Peyer's patch (tissue), 4 donors: ENCODE measurements at places on chromosomes 4 and X.

DNA sequence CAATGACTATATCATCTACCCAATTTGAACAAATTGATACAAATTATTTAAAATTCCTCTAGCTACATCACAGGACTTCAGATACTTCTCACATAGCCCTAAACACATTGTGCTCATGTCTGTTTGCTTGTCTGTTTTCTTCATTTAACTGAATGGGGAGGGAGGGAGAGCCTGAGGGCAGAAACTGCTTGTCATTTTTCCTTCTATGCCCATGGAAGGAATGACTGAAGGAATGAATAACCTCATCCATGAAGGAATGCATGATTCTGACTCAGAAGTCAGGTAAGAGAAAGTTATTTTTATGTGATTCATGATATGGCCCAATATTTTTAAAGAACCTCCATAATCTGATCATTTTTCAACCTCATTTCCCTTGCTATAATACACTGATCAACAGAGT lies 418.0 kb upstream of the PITX2 start:
- no peak for DNase-seq

- DNase-seq, result no peak
Observed at GRCh38 chrX:101385795-101386541, at the start of gene BTK. Gene BTK (minus strand): TSS chrX:101386191. CDS start chrX:101375284, 10,907 bp downstream.

DNA sequence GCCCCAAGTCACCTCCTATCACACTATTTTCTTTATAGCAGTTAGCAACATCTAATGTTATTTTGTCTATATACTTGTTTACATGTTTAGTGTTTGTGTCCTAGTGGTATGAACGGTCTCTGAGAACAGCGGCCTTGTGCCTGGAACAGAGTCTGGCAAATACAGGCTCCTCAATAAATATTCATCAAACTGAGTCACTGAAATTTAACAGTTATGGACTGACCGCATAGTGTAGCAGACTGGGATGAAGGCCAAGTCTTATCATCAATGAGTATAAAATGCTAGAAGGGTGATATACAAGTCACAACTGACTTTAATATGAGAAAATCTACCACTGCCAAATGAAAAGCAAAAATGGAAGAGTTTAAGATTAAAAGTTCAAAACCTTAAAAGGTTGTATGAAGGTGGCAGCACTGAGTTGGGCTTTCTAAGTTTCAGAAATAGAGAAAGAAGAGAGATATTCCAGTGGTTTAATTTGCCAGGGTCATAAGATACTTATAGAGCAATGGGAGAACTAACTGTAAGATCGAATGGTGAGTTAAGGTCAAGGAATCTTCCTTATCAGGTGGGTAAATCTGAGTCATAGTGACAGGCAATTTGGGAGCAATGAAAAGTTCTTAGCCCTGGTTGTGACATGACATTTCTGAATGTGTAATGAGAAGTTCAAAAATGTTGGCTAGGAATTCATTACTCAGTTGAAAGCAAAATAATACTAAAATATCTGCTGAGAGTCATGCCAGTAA lies 34.9 kb downstream of the ELOVL6 start:
- no peak for DNase-seq

DNA sequence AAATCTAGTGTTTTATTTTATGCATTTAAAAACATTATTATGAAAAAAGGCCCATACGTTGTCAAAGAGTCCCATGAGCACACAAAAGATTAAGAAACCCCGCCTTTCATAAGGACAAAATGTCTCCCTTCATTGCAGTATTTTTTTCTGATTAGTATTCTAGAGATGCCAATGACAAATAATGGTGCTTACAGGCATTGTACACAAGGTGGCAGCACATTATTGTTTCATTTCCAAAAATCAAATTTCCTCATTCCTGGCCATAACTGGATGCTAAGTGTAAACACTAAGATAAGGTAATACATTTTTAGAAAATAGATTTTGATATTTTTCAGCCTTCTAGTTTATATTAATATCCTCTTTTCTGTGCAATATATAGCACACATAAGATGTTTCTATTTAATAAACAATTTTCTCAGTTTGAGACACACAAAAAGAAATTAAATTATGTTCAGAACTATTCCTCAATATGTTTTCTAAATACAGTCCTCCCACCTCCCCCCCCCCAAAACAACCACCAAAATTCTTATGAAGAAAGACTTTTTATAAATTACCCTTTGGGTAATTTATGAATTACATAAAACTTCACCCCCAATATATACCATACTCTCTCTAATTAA lies 47.7 kb downstream of the TIGD2 start:
- DNase-seq, result no peak

- DNase-seq, result no peak
Observed at GRCh38 chrX:18931972-18932371, 51.9 kb downstream of the PHKA2 start.

GRCh38 chr4:152050106-152050505 lies 289.3 kb upstream of the GATB start:
- no peak for DNase-seq
